Naive B cell (primary cell): ENCODE measurements at places on chromosomes 7 and 10. TPM values are rescaled to one million over a fixed set of nuclear protein-coding genes. Genes with fewer than 3 reads are reported as not detected.

DNA sequence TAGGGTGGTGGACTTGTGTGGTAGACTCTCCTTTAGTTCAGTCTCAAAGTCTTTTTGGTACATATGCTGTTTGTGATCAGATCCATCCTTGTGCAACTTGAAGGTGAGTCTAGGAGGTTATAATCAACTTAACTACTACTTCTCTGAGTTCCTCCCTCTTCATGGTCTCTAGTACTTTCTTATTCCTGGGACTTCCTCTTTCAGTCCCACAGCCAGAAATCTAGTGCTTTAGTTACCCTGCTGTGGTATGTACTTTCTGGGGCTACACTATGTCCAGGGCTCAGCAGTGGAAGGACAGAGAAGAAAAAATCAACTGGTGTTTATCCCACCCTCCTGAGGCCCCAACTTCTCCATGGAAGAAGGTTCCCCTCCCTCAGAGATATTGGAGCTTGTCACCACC is 19.4 kb upstream of the ATAD1 start:
- H3K27me3 ChIP-seq = no peaks in the 10 kb centered on the region
- H3K27ac ChIP-seq = no peak overlapping the region
- H3K36me3 ChIP-seq = no peaks in the 10 kb centered on the region

DNA sequence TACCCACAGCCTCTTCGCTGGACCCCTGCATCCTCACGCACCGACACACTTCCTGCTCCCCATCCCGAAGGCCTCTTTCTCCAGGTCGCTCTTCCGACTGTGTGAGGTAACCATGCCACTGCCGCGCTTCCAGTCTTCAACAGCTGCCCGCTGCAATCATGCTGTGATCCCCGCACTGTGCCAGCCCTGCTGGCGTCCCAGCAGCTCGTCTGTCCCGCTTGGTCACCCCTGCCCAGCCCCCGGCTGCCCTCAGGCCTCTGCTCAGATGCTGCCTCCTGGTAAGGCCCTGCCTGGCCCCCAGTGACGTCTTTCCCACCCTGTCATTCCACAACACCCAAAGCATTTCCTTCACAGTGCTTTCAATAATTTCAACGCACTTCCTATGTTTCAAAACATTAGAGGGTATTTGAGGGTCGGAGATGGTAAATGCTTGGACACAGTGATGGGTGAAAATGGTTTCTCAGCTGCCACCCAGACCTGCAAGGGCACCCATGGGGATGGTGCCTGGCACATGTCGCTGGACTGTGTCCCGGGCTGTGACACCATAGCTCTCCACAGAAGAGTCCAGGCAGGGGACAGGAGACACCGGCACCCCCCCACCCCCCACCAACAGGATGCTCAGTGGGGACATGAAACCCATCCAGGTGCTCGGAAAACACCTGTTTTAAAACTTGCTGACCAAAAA is 125.2 kb downstream of the MAD1L1 start:
- no peak overlapping the region for H3K4me3 ChIP-seq
- DNase-seq = no peak
- no peaks in the 10 kb centered on the region for H3K27me3 ChIP-seq
- peaks cover 12% of the 10 kb centered on the region for H3K36me3 ChIP-seq
- peaks cover 48% of the 10 kb centered on the region for H3K4me1 ChIP-seq
- no peak overlapping the region for H3K27ac ChIP-seq

DNA sequence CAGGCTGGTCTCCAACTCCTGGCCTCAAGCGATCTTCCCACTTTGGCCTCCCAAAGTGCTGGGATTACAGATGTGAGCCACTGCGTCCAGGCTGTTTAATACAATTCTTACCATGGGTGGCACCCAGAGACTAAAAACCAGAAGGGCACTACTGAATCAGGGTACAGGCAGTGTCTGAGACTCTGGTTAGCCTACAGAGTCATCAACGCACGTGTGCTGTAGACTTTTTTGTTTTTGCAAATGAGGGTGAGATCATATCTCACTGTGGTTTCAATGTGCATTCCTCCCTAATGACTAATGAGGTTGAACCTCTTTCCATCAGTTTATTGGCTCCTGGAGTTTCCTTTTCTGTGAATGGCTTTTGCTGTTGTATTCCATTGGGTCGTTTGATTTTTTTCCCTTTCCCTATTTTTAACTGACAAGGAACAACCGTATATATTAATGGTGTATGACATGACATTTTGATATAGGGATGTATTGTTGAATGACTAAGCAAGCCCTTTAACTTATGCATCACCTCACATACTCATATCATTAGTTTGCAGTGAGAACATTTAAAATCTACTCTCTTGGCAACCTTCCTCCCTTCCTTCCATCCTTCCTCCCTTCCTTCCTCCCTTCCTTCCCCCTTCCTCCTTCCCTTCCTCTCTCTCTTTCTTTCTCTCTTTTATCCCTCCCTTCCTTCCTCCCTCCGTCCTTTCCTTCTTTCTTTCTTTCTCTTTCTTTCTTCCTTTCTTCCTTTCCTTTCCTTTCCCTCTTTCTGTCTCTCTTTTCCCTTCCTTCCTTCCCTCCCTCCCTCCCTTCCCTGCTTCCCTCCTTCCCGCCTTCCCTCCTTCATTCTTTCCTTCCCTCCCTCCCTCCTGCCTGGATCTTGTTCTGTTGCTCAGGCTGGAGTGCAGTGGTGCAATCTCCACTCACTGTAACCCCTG is 9.3 kb upstream of the TMEM270 start:
- no peak overlapping the region for H3K4me3 ChIP-seq
- no peaks in the 10 kb centered on the region for H3K36me3 ChIP-seq

- H3K4me3 ChIP-seq = no peak overlapping the region
- no peaks in the 10 kb centered on the region for H3K4me1 ChIP-seq
- DNase-seq = no peak
- peaks cover 16% of the 10 kb centered on the region for H3K27me3 ChIP-seq
- H3K27ac ChIP-seq = no peak overlapping the region
Observed at GRCh38 chr7:78212476-78213060, 414.0 kb downstream of the PHTF2 start.

GRCh38 chr7:13727751-13728150 is 261.7 kb downstream of the ETV1 start:
- no peaks in the 10 kb centered on the region for H3K27me3 ChIP-seq
- no peak overlapping the region for H3K27ac ChIP-seq
- no peak for DNase-seq
- H3K36me3 ChIP-seq = no peaks in the 10 kb centered on the region
- H3K4me3 ChIP-seq = no peak overlapping the region

- no peaks in the 10 kb centered on the region for H3K4me1 ChIP-seq
- H3K4me3 ChIP-seq = no peak overlapping the region
- no peaks in the 10 kb centered on the region for H3K36me3 ChIP-seq
- H3K27ac ChIP-seq = no peak overlapping the region
Observed at GRCh38 chr10:110775406-110775805, 96.3 kb upstream of the PDCD4 start.

DNA sequence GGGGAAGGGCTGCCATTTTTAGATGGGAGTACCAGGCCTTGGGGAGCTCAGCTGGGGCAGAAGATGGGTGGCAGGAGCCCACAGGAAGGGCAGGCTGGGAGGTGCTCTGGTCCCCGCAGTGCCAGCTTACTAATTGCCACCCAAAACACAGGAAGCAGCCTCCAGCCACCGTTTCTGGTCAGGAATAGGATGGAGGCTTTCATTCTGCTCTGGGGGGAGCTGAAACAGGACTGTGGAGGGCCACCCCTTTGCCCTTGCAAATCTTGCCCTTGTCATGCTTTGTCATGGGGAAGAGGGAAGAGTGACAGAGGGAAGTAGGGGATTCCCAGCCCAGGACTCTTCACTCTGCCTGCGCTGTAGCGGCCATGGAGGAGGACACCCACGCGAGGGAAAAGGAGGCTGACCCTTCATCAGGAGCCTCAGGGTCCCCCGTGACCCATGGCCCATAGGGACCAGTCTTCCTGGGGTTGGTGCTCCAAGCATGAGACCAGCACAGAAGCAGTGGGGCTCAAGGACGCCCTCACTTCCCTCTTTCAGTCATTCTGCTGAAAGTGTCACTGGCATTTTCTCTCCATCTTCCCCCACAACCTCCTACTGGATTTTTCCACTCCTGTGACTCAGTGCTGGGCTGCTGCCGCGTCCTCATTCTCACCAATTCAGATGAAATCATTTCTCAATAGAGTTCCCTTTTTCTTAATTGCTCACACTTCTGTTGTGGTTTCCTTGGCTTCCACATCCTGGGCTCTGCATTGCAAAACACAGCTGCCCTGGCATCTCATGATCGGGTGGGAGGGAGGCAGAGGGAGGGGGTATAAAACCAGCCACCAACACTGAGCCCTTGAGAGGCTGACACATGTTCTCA is 61.9 kb downstream of the MKI67 start:
- no peaks in the 10 kb centered on the region for H3K27me3 ChIP-seq
- H3K27ac ChIP-seq = peak overlapping the region; percentile 98
- H3K4me1 ChIP-seq = peaks cover 78% of the 10 kb centered on the region
- H3K36me3 ChIP-seq = peaks cover 20% of the 10 kb centered on the region

GRCh38 chr7:26135076-26135475 is 16.9 kb upstream of the NFE2L3 start:
- H3K27ac ChIP-seq = no peak overlapping the region
- no peak overlapping the region for H3K4me3 ChIP-seq
- DNase-seq = no peak
- H3K36me3 ChIP-seq = no peaks in the 10 kb centered on the region

GRCh38 chr10:12042409-12042796 is 206 bp downstream of the UPF2 start:
- peak; percentile 51 for DNase-seq
- H3K27ac ChIP-seq = peak overlapping the region; percentile 97
- H3K27me3 ChIP-seq = no peaks in the 10 kb centered on the region
- H3K4me1 ChIP-seq = peaks cover 40% of the 10 kb centered on the region
- peak overlapping the region; percentile 98 for H3K4me3 ChIP-seq
- no peaks in the 10 kb centered on the region for H3K36me3 ChIP-seq

DNA sequence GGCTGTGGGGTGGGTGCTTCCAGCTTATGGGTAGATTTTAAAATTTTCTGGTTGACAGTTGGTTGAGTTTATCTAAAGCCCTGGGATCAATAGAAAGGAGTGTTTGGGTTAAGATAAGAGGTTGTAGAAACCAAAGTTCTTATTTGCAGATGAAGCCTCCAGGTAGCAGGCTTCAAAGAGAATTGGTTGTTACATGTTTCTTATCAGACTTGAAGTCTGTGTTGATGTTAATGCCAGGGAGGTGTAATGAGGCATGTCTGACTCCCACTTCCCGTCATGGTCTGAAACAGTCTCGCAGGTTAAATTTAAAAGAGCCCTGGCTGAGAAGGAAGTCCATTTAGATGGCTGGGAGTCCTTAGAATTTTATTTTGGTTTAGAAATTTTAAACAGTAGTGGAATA is 165.2 kb upstream of the TMEM72 start:
- H3K36me3 ChIP-seq = no peaks in the 10 kb centered on the region
- H3K4me1 ChIP-seq = no peaks in the 10 kb centered on the region
- peaks cover 19% of the 10 kb centered on the region for H3K27me3 ChIP-seq
- no peak for DNase-seq

DNA sequence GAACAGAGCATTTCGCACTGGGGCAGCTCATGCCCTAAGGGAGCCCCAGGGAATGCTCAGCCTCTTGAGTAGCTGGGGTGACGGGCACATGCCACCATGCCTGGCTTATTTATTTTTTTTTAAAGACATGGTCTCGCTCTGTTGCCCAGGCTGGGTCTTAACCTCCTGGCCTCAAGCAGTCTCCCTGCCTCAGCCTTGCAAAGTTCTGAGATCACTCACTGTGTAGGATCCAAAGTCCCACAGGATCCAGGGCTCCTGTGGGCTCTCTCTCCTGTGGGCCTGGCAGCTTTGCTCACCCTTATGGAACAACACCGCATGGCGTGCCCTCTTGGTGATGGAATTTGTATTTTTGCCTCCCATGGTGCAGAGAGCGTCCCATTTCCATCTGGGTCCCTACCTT is 34.0 kb downstream of the TMEM120A start:
- no peak overlapping the region for H3K4me3 ChIP-seq
- H3K4me1 ChIP-seq = no peaks in the 10 kb centered on the region
- no peak overlapping the region for H3K27ac ChIP-seq
- no peaks in the 10 kb centered on the region for H3K27me3 ChIP-seq
- DNase-seq = no peak

- H3K27ac ChIP-seq = no peak within 1 kb of the TSS
- no peaks in the 10 kb centered on the region for H3K36me3 ChIP-seq
- peaks cover 69% of the 10 kb centered on the region for H3K27me3 ChIP-seq
- DNase-seq = peak; percentile 52
Observed at GRCh38 chr10:11017570-11018431, at the start of gene CELF2. CELF2 (plus strand) TSS chr10:11017872; CDS start chr10:11018090, 218 bp downstream.

- peaks cover 26% of the 10 kb centered on the region for H3K4me1 ChIP-seq
- H3K27me3 ChIP-seq = no peaks in the 10 kb centered on the region
- H3K4me3 ChIP-seq = no peak overlapping the region
- peaks cover 28% of the 10 kb centered on the region for H3K36me3 ChIP-seq
- no peak overlapping the region for H3K27ac ChIP-seq
Observed at GRCh38 chr7:121273467-121274167, 55.2 kb upstream of the WNT16 start.

DNA sequence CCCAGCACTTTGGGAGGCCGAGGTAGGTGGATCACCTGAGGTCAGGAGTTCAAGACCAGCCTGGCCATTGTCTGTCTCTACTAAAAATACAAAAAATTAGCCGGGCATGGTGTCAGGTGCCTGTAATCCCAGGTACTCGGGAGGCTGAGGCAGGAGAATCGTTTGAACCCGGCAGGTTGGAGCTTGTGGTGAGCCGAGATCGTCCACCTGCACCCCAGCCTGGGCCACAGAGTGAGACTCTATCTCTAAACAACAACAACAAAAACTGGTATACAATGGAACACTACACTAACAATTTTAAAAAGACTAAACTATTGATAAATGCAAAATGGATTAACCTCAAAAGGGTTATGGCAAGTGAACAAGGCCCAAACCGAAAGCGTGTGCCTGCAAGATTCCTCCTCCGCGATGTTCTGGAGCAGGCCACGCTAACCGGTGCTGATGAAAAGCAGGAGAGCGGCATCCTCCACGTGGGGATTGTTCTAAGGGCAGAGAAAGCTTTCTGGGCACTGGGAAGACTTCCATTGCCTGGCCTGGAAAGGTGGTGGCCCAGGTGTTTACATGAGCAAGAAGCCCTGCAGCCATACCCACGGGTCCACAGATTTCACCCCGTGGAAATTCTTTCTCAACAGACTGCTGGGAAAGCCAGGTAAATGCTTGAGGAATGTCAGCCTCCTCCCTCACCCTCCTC is 53.8 kb downstream of the PDGFA start:
- no peaks in the 10 kb centered on the region for H3K36me3 ChIP-seq
- H3K4me1 ChIP-seq = peaks cover 18% of the 10 kb centered on the region
- DNase-seq = no peak
- no peak overlapping the region for H3K4me3 ChIP-seq

- H3K36me3 ChIP-seq = no peaks in the 10 kb centered on the region
- no peaks in the 10 kb centered on the region for H3K27me3 ChIP-seq
- H3K4me1 ChIP-seq = peaks cover 18% of the 10 kb centered on the region
- peak overlapping the region; percentile 40 for H3K27ac ChIP-seq
Observed at GRCh38 chr7:47516985-47517600, 64.8 kb downstream of the TNS3 start.

DNA sequence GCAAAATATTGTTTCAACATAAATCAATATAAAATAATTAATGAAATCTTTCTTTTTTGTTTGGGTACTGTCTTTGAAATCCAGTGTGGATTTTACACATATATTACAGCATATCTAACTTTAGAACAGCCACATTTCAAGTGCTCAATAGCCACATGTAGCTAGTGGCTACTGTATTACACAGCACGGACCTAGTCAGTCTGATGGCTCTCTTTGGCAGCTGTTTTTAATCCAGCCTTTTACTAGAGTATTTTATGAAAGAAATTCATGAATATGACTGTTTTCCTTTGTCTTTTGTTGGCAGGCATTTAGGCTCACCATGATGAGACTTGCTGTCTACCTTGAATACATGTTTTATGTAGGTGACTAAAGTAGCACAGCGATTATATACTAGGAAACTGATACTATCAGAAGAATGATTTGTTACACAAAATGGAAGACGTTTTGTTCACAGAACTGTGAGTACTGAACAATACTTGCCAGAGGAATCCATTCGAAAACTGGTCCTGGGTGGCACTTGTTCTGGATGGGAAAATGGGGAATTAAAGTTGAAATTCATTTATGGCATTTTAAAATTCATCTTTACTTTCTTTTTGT is 386.7 kb downstream of the PHTF2 start:
- H3K27me3 ChIP-seq = peaks cover 19% of the 10 kb centered on the region
- H3K4me1 ChIP-seq = no peaks in the 10 kb centered on the region
- no peaks in the 10 kb centered on the region for H3K36me3 ChIP-seq

The HOXA3 gene
- polyA plus RNA-seq = not detected
